ENCODE measurements at places on chromosomes 7 and 10.

GRCh38 chr7:2168615-2169311, 64.0 kb downstream of the MAD1L1 start:
- no peak for DNase-seq

DNA sequence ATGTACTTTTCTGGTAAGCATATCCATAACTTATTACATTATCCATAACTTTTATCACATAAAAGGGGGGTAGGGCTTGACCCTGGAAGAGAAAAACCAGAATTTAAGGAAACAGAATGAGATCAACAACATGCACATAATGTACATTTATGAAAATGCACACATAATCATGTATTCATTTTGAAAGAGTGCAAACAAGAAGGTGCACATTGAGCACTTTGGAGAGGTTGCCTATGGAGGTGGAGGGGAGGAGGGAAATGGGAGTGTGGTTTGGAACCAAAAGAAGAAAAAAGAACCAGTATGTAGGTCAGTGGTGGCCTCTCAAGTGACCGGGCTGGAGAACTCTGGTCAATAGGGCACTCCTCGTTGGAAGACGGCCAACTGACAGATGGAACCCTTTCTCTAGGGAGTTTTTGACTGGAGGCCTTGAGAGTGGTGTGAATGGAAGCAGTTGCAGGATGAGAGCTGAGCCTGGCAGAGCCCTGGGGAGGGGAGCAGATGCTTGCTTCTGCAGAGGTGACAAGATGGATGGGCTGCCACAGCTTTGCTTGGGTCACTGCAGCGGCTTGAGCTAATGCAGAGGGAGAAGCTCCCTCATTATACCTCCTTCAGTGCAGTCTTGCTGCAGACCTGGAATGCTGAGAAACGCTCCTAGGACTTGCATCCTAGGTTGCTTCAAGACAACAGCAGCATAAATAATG, 192.7 kb downstream of the SEC23IP start:
- no peak for DNase-seq

DNA sequence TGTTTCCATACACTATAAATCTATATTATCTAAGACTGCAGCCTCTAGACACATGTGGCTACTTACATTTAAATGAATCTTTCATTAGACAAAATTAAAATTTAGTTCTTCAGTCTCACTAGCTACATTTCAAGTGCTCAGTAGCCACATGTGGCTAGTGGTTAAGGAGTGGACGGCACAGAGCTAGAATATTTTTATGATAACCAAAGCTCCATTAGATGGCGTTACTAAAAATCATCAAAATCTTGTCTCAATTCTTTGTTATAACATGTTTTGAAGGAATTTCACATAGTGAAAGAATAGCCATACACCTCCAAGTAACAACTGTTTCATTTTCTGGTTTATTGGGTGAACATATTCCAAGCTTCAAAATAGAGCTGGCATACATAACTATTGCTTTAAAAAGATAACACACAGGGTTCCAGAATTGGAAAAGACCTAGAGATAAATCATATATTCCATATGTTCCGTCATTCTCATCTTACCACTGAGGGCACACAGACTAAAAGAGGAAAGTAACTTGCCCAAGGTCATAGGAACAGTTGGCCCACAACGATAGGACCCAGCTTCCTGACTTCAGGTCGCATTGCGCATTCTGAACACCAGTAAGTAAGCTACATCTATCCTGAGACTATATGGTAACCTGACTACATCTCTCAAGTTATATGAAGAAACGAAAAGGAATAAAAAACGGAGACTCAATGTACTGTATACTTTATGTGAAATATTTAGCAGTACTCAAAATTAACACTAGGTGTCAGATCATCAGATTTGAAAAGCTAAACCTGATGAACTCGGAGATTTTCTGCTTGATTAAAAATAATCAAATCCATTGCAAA, 66.6 kb downstream of the CAV1 start:
- DNase-seq = no peak

GRCh38 chr10:114498413-114499111, 94.3 kb upstream of the AFAP1L2 start:
- DNase-seq = no peak

- DNase-seq = no peak
These were observed 17.4 kb upstream of the HPS1 start for GRCh38 chr10:98463976-98464754.

GRCh38 chr10:29324220-29324841, 35.5 kb downstream of the LYZL1 start:
- no peak for DNase-seq

- no peak for DNase-seq
These were observed 25.3 kb downstream of the PRSS2 start for GRCh38 chr7:142796001-142796500.

- no peak for DNase-seq
These were observed 35.8 kb downstream of the ZFAND2A start for GRCh38 chr7:1124164-1124563.

- no peak for DNase-seq
These were observed 202.2 kb downstream of the VTI1A start for GRCh38 chr10:112649006-112649821.

DNA sequence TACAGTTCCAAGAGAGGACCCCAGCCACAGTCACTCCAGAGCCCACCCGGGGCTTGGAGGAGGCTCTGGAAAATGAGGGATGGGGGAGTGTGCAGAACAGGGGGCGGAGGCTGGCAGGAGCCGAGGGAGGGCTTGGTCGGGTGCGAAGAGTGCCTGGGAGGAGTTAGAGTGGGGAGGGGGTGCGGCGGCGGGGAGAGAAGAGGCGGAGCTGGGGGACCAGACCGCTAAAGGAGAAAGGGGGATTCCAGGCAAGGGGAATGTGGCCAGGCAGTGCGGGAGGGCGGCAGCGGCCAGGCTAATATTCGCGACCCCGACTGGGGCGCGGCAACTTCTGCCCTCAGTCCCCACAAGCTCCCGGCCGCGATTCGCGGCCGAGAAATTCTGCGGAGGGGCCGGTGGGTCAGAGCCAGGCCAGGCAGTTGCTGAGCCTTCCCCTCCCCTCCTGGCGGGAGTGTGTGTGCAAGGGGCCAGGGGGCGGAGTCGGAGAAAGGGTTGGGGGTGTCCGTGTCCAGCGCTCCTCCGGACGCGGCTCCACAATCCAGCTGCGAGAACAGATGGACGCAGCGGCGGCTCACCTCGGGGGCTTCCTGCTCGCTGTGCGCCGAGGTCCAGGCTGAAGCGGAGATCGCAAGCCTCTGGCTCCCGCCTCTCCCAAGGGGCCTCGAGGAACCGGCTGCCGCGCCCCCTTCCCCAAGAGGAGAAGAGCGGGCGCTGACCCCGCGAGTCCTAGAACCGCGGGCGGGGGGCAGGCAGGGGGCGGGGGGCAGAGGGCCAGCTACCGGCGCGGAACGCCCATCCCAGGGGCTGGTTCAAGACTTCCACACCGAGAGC, 612 bp upstream of the SLC18A3 start:
- DNase-seq = no peak

- DNase-seq = no peak
These were observed 33.0 kb downstream of the ADAMTS14 start for GRCh38 chr10:70705121-70705861.
